ENCODE measurements at places on chromosomes 3 and 15. TPM values are rescaled to one million over a fixed set of nuclear protein-coding genes. Genes with fewer than 3 reads are reported as not detected.

Gene CATSPER2
- 4.5 TPM for total RNA-seq

Gene DENND4A
- 24.9 TPM for total RNA-seq

DNA sequence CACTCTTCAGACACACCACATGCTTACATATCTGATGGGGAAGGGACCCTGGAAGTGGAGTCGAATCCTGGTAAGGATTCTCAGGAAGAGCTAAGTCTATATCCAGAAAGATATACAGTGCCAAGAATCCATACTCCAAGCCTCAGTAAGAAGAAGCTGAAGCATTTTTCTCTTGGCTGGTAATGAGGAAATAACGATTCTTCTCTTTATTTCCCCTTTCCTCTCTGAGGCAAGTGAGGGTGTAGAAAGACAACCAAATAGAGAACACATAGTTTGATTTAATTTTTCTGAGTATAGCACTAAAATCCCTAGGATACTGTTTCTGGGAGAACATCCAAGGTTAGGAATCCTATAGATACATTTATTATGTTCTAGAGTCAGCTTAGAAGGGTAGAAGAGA, 857.3 kb downstream of the TUSC7 start:
- DNase-seq, result no peak

GRCh38 chr3:159994182-159994581, 5.5 kb downstream of the IL12A start:
- no peak for DNase-seq

DNA sequence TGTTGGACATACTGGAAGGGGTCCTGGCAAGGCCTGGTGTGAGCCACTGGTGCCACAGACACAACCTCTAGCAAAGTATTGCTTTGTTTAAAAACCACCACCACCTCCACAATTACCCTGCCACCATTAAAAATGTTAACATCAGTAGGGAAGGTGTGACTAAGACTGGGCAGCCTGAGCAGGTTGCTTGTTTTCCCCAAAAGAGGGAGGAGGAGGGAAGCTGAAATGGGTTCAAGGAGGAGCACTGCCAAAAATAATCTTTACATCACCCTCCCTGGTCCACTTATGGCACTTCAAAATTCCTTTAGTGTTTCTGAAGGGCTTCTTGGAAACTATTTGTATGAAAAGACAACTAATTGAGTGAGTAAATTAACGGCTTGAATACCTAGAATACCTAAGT, 99.8 kb upstream of the FGF7 start:
- no peak for DNase-seq

- no peak for DNase-seq
These were observed 23.3 kb downstream of the PDZRN3 start for GRCh38 chr3:73601481-73601880.

GRCh38 chr3:121737644-121738043, 11.9 kb downstream of the GOLGB1 start:
- DNase-seq, result no peak

GRCh38 chr3:72295962-72296450, 511.1 kb upstream of the PROK2 start:
- no peak for DNase-seq

DNA sequence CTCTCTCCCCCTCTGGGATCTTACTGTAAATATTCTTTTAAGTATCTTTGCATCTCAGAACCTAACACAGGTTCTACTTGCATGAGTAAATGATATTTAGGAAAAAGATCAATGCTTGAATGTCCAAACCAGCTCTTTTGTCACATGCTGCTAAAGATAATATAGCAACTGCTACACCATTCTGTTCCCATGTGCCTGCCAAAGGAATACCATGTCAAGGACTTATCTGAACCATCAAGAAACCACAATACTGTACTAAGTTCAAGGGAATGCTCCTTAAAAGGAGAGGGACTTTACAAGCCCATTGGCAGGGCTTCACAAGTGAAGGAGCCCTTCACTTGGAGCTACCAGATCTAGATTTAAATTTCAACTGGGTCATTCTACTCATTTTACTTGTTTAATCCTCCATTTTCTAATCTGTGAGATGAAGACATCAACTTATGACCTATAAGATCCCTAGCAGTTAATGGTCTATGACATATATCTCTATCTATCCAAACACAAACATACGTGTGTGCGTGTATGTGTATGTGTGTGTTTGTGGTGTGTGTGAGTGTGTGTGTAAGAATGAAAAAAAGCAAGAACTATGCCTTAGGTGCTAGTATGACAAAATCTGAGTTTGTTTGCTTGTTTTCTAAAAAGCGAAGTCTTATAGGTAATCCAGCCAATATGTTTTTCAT, 13.0 kb upstream of the SEC62 start:
- DNase-seq, result no peak
